ENCODE measurements at places on chromosomes 4 and X.
A peak's percentile ranks its signal among the peaks of the same experiment; 100 is the strongest.

DNA sequence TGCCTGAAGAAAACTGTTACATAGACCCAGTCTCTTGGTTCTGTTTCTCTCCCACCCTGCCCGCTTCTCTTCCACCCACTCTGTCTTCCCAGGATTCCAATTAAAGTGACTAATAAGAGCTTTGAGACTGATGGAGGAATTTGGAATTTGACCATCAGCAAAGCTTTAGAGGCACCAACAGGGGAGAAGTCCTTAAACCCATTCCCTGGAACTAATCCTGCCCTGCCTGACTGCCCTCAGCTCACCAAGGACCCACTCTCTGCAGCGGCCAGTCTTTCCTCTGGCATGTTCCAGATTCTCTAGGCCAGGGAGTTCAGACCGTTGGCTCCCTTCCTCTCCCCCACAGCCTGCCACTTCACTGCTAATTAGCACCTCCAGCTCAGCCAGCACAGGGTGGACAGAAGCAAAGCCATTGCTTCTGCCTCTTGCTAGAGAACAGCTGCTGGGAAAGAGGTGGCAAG, 23.9 kb downstream of the SCD5 start:
- DNase-seq, result no peak

- DNase-seq, result no peak
Observed at GRCh38 chr4:35520059-35520458, 724.3 kb downstream of the ARAP2 start.

DNA sequence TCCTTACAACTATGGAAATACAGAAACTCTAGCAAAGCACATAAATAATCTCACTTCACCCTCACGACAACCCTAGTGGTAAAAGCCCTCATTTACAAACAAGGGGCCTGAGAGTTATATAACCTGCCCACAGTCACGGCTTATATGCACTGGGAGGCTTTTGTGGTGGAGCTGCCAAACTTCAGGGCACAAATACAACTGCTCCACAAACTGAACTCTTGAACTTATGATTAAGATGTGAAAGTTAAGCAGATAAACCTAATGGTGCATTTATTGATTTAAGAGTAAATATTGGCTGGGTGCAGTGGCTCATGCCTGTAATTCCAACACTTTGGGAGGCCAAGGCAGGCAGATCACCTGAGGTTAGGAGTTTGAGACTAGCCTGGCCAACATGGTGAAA, 19.0 kb downstream of the SLC2A9 start:
- no peak for DNase-seq

- no peak for DNase-seq
Observed at GRCh38 chr4:1154126-1154522, 18.3 kb downstream of the SPON2 start.

DNA sequence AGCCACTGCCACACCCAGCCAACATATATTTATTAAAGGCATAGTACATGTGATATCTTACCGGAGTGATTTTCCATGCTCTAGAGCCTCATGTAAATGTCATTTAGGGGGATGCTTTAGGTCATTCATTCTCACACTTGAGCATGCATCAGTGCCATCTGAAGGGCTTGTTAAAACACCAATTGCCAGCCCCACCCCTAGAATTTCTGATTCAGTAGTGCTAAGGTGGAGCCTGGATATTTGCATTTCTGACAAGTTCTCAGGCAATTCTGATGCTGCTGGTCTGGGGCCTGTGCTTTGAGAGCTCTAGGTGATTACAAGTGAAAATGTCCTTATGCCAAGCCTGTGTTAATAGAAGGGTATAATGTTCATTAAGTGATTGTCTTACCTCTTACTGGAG, 107.7 kb downstream of the PHEX start:
- no peak for DNase-seq

- DNase-seq, result no peak
Observed at GRCh38 chrX:15405846-15406245, 21.6 kb upstream of the VEGFD start.

DNA sequence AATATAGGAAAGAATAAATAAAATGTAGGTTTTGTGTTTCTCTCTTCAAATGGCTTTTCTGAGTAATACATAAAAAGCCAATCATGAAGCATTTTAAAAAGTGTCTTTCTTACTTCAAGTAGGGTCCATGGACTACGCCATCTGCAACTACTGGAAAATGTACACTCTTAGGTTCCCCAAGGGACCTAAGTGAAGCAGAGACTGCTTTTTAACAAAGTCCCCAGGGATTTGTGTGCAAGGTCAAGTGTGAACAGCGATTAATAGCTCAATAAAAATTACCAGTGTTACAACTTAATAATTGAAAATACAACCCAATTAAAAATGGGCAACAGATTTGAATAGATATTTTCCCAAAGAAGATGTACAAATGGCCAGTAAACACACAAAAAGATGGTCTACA, 84.9 kb downstream of the ARHGAP6 start:
- DNase-seq, result no peak

GRCh38 chr4:59689149-59689548, 1511.0 kb upstream of the ADGRL3 start:
- no peak for DNase-seq

GRCh38 chrX:31500921-31501320, 429.1 kb upstream of the FTHL17 start:
- DNase-seq, result no peak

GRCh38 chr4:1578251-1578773, 105.8 kb downstream of the FAM53A start:
- peak; percentile 59 for DNase-seq

DNA sequence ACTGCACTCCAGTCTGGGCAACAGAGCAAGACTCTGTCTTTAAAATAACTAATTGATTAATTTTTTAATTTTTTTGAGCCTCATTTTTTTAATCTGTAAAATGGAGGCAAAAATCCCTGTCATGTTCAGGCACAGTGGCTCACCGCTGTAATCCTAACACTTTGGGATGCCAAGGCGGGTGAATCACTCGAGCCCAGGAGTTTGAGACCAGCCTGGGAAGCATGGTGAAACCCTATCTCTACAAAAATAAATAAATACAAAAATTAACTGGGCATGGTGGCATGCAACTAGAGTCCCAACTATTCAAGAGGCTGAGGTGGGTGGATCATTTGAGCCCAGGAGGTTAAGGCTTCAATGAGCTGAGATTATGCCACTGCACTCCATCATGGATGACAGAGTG, 15.4 kb downstream of the AMTN start:
- DNase-seq, result no peak

GRCh38 chrX:68671221-68671620, 23.8 kb downstream of the STARD8 start:
- DNase-seq, result no peak

GRCh38 chr4:38866973-38867477, 581 bp upstream of the FAM114A1 start:
- DNase-seq, result no peak

- no peak for DNase-seq
Observed at GRCh38 chr4:126611900-126612299, 1020.9 kb upstream of the INTU start.

DNA sequence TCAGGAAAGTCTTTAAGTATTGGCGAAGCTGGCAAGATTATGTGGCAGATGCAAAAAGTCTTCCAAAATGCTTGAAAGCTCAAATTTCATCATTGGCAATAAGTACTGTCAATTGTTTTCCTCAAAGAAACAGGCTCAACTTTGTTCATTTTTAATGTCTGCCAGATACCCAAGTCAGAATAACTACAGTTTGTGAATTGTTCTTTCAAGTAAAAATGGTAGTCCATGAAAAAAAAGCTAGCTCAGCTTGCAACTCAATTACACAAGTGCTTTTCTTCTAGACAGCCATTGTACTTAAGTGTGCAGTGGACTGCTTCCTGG, 70.5 kb downstream of the AFF1 start:
- DNase-seq, result no peak

GRCh38 chr4:41160856-41161255, 53.5 kb downstream of the APBB2 start:
- no peak for DNase-seq

DNA sequence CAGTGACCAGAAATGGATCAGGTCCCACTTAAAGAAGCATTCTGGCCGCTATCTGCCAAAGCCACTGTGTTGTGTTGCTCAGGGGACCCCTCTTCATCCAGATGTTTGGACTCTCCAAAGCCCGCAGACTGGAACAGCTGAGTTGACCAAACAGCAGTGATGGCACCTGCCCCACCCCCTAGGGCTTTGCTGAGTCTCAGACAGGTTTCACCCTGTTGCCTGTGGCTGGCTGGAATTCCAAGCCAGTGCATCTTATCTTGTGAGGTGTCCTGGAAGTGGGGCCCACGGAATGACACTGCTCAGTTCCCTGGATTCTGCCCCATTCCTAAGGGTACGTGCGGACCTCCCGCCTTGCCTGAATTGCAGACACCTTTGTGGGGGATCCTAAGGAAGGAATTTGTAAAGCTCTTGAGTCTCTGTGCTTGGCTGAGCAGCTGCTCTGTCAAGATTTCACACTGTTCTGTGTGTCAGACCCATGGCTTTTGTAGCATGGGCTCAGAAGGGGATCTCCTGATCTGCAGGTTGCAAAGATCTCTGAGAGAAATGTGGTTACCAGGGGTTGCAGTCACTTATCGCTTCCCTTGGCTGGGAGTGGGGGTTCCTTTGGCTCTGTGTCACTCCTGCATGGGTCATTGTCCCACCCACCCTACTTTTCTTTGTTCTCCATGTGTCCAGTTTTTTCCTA, 1707.9 kb upstream of the PCDH10 start:
- no peak for DNase-seq

GRCh38 chr4:115229873-115230272, 116.5 kb upstream of the NDST4 start:
- DNase-seq, result no peak

GRCh38 chr4:89797117-89797516, 39.8 kb downstream of the SNCA start:
- no peak for DNase-seq

DNA sequence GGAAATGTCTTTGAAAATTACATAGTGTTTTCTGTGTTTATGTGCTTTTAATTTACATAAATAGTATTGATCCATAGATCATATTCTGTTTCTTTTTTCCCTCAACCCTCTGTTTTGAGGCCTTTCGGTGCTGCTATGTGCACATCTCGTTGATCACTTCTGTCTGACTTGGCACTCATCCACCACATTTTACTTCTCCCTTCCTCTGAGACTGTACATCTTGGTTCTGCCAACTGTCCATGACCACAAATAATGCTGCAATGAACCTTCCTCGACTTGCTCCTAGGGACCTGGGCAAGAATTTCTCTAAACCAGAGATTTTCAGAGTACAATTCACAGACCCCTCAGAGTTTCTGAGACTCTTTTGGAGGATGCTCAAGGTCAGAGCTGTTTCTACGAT, 74.4 kb downstream of the RTL5 start:
- no peak for DNase-seq

DNA sequence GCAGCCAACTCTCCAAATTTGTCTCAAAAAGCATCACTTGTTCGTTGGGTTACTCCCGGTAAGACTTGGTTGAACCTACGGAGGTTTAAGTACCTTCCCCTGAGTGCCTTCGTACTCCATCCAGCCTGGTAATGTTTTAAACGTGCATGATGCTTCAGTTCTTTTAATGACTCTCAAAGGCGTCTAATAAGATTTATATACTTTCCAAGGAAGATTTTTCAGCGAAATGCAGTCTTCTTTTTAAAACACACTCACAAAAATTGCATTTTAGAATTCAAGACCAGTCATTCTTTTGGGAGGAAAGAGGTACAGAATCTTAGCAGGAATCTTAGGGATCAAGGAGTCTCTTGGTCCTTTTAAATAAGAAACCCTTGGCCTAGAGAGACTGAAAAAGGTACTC, 430 bp upstream of the TRPC3 start:
- DNase-seq, result no peak

- DNase-seq, result no peak
Observed at GRCh38 chr4:104907074-104907649, 239.5 kb upstream of the TET2 start.

DNA sequence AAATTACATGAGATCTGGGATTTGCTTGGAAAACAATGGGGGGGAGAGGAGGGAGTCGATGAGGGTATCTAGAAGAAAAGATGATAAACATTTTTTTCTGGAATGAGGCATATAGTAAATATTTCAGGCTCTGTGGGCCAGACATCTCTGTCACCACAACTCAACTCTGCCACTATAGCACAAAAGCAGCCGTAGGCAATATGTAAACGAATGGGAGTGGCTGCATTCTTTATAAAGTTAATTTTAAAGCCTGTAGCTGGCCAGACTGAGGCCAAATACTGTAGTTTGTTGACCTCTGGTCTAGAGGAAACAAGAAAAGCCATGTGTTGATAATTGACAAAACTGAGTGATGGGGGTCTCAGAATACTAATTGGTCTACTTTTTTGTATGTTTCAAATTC, 14.1 kb upstream of the TCEANC start:
- no peak for DNase-seq

DNA sequence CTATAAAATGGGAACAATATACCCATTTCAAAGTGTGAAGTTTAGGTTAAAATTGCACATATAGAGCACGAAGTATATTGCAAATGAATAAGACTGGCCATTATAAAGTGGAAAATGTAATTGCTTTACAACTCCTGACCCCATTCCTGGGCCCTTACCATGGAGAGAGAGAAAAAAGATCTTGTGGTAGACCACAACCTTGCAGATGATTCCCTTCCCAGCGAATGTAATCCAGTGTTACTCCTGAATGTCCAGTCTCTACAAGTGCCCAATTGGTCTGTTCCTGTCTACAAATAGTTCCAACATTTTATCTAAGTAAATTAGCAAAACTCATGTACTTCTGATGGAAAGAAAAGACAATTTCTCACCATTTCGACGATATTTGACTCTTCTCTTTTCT, 184.1 kb upstream of the LNX1 start:
- no peak for DNase-seq

GRCh38 chr4:16161851-16162408, 64.3 kb downstream of the TAPT1 start:
- no peak for DNase-seq

DNA sequence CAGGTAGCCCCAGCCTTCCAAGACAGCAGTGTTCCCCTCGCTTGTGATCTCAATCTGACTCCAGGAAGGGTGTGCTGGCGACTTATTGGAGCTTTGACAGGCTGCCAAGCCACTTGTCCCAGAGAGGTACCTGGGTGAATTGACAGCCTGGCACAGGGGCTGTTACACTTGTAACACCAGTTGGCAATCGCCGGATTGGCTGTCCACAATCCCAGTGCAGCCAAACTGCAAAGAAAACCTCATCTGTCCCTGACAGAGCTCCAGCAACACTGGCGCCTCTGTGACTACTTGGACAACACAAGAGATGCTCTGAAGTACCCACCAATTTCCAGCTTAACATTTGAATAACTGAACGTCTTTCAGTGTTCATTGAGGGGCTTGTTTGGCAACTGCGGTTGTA, 76.8 kb upstream of the PRPS1 start:
- no peak for DNase-seq

- peak; percentile 32 for DNase-seq
Observed at GRCh38 chr4:171340258-171340657, 472.9 kb upstream of the GALNTL6 start.

- no peak for DNase-seq
Observed at GRCh38 chrX:71846429-71846828, 64.2 kb upstream of the NHSL2 start.

DNA sequence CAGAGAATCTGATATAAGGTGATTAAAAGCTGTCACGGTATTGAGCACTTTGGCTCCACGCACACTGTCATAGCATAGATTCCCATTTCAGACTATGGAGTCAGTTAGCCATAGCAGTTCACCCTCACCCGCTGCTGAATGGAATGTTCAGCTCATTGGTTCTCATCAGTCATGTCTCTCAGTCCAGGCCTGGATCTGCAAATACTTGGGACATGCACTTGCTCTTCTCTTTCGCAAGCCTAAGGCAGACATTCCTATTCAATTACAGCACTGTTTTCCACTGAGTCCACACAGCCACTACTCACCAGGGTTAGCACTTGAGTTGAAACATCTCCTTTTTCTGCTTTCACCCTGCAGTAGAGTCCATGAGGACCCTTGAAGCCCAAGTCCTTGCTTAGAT, 30.6 kb upstream of the SCML1 start:
- no peak for DNase-seq
